Fibroblast of lung (primary cell): ENCODE measurements at places on chromosomes 12 and 14. TPM values are rescaled to one million over a fixed set of nuclear protein-coding genes. Genes with fewer than 3 reads are reported as not detected.

The RASAL1 gene
- not detected in 2 replicates for total RNA-seq

The CLEC9A gene
- not detected in 2 replicates for total RNA-seq

The ATG2B gene
- total RNA-seq = 23.9 and 30.9 TPM in 2 replicates

The LPAR5 gene
- not detected in 2 replicates for total RNA-seq

The RD3L gene
- not detected in 2 replicates for total RNA-seq

The COL2A1 gene
- not detected in 2 replicates for total RNA-seq

The SDSL gene
- total RNA-seq = 10.0 and 12.4 TPM in 2 replicates

The SLC25A21 gene
- 0.26 and 0.50 TPM in 2 replicates for total RNA-seq

The TRIAP1 gene
- total RNA-seq = 26.5 and 29.6 TPM in 2 replicates

The MANSC4 gene
- 0.17 TPM in 1 of 2 replicates, not detected in the other for total RNA-seq

The SLCO1B1 gene
- not detected in 2 replicates for total RNA-seq

The KRT73 gene
- total RNA-seq = not detected in 2 replicates

The COCH gene
- 0.33 and 0.51 TPM in 2 replicates for total RNA-seq

The RFX4 gene
- total RNA-seq = not detected in 2 replicates

The BATF gene
- 0.50 and 0.51 TPM in 2 replicates for total RNA-seq

The MDP1 gene
- total RNA-seq = 13.6 and 22.1 TPM in 2 replicates

The KIF26A gene
- under 0.01 and 2.0 TPM in 2 replicates for total RNA-seq

The DCN gene
- total RNA-seq = 586 and 902 TPM in 2 replicates

The KRT4 gene
- total RNA-seq = under 0.01 TPM in 2 replicates

The CBLN3 gene
- 2.6 and 5.3 TPM in 2 replicates for total RNA-seq
